Kasumi-1 (cell line): ENCODE measurements at places on chromosomes 4 and X.

GRCh38 chr4:143404555-143404954 lies 67.9 kb downstream of the GAB1 start:
- DNase-seq = no peak

DNA sequence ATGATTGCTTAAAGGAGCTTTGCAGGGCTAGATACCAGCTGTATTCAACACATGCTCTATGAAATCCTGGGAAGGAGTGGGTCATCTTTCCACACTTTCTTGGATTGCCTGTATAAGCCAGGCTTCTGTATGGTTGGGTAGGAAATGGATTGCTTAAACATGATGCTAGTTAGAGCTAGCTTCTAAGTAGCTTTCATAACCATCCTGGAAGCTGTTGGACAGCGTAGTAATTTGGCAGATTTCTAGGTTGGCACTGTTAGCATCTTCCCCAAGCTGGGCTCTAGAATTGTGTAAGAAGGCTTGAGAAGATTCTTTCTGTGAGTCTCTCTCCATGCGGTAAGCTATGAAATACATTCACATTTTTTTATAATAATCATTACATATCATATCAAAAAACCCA lies 127.3 kb downstream of the LINC00632 start:
- no peak for DNase-seq

GRCh38 chrX:41350976-41351569 lies 17.1 kb downstream of the DDX3X start:
- no peak for DNase-seq

GRCh38 chrX:129655547-129656249 lies 942 bp upstream of the APLN start:
- no peak for DNase-seq

DNA sequence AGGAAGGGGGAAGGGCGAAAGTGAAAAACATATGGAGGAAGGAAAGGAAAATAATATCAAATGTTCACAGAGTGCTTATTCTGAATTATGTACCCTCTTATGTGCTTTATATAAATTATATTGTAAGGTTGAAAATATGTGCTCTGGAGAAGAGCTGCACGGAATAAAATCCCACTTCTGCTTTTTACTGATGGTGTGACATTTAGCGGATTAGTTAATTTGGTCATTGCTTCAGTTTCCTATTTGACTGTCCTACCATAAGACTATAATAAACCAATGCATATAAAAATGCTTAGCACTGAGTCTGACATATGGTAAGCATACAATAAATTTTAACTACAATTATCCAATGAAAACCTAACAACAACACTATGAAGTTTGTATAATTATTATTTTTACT lies 86.2 kb downstream of the NPFFR2 start:
- DNase-seq = peak; percentile 51

DNA sequence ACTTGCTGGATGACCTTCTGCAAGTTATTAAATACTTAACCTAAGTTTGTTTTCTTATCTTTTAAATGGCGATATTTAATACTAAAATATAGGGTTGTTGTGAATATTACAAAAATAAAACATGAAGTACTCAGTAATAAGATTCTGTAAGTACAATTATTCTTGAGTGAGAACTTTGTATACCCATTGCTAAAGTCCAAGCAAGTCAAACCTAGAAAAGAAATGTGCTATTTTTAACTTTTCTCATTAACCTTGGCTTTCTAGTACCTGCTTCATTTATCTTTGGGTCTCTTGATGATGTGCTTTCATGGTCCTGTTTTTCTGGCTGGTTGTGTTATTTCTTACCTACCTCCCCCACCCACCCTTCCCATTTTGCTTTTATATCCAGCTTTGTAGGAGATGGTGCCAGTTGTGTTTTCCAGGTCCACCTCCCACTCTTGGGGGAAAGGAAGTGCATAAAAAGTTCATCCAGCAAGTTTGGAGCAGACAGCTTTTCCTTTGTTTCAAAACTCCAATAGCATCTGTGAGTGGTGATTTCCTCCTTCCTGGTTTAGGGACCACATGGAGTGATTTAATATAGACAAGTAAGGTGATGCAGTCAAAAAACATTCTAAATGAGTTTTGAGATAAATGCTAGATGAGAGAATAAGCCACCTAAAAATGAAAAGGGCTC lies 7.5 kb upstream of the CXCL8 start:
- DNase-seq = no peak
